ENCODE measurements at places on chromosomes 12 and 14.

DNA sequence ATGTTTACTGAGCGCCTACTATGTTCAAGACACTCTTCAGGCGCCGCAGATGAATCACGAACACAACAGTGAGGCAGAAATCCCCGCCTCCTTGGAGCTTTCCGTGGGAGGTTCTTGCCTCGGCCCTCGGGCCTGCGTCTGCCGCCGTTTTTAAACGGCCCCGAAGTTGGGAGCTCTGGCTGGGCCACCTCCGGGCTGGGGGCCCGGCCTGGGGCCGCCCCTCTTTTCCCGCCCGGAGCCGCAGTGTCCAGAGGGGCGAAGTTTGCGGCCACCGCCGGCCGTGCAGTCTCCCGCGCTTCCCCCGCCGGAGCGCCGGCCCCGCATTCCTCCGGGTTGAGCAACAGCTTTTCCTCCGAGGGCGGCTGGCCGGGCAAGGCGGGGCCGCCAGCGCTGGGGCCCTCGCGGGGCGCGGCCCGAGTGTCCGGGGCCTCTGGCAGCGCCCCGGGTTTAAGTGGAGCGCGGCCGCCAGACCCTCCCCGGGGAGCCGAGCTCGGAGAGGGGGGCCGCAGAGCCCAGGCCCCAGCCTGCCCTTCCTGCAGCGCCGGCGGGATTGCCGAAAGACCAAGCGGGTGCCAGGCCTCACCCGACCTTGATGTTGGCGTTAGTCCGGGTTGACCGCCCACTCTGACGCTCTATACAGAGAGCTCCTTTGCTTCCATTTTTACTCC is 18.7 kb upstream of the CTDSP2 start:
- DNase-seq = no peak

DNA sequence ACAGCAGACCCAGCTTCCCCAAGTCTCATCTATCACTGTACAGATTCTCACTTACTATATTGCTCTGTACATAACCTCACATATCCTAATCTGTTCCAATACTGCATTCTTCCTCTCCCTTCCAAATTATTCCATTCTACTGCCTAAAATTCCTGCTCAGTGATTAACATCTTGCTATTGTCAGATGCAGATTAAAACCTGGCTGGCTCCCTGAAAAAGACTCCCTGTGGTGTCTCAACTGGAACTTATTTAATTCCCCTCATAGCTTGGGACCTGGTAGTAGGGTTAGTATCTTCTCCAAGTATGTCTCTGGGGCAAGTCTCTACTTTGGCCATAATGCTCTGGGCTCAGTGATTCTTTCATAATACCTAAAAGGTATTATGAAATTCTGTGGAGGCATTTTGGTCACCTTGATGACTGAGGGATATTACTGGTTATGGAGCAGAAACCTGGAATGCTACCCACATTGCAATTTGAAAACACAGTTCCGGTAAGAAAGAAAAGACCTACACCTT is 55.8 kb downstream of the PAWR start:
- no peak for DNase-seq

GRCh38 chr14:29637411-29637810 is 290.2 kb downstream of the PRKD1 start:
- no peak for DNase-seq

- no peak for DNase-seq
Observed at GRCh38 chr12:89552376-89552775, 26.5 kb upstream of the POC1B start.

DNA sequence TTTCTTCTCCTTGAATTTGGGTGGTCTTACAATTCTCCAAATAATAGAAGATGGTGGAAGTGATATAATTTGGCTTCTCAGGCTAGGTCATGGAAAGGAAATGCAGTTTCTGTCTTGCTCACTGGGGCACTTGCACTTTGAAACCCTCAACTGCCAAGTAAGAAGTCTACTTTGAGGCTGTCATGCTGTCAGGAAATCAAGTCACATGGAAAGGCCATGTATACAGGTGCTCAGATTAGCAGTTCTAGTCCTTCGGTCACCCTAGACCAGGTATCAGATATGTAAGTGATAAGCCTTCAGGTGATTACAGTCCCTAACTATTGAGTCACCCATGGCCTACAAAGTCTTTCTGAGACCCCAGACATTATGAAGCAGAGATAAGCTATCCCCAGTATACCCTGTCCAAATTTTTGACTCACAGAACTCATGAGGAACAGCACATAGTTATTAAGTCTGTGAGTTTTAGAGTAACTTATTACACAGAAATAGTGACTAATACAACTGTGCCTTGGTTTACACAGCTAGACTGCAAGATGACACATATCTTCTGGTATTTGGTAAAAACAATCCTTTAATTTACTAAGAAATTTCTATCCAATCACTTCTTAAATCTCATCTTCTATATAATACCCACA is 26.3 kb upstream of the BBS10 start:
- no peak for DNase-seq
